Thoracic aorta (tissue), 2 donors: ENCODE measurements at places on chromosomes 1 and 21. TPM values are rescaled to one million over a fixed set of nuclear protein-coding genes. Genes with fewer than 3 reads are reported as not detected.
A peak's percentile ranks its signal among the peaks of the same experiment; 100 is the strongest.

NID1 gene
- total RNA-seq = 95.5 TPM

FNDC5 gene
- 6.2 TPM for total RNA-seq

NVL gene
- 11.6 TPM for total RNA-seq

CCDC181 gene
- 2.9 TPM for total RNA-seq

KRTAP13-1 gene
- total RNA-seq = not detected

- H3K36me3 ChIP-seq = no peaks in the 10 kb centered on the region
- H3K4me1 ChIP-seq = no peaks in the 10 kb centered on the region
- no peak for DNase-seq
Observed at GRCh38 chr1:245488346-245489129, 333.8 kb downstream of the KIF26B start.

DNA sequence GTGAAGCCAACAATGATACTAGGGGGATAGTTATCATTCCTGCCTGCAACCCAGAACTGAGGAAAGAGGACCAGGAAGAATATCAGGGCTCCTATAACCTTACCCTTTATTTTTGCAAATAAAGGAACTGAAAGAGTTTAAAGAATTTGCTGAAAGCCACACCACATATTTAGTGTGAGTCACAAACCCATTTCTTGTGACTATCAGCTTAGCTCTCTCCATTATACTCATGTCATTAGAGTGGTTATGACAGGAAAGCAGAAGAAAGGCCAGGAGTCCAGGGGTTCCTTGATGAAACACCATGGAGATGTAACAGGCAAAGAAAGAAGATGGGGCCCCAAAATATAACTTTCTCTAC is 141.1 kb upstream of the SAMSN1 start:
- no peak overlapping the region for H3K4me3 ChIP-seq
- no peak for DNase-seq
- H3K4me1 ChIP-seq = no peaks in the 10 kb centered on the region

GRCh38 chr1:44660176-44660575 is 14.1 kb downstream of the TMEM53 start:
- no peak overlapping the region for H3K4me3 ChIP-seq
- H3K4me1 ChIP-seq = no peaks in the 10 kb centered on the region
- no peaks in the 10 kb centered on the region for H3K36me3 ChIP-seq
- H3K27me3 ChIP-seq = no peaks in the 10 kb centered on the region

- no peaks in the 10 kb centered on the region for H3K36me3 ChIP-seq
- H3K27ac ChIP-seq = no peak overlapping the region
- no peak for DNase-seq
- H3K4me1 ChIP-seq = no peaks in the 10 kb centered on the region
- H3K4me3 ChIP-seq = no peak overlapping the region
Observed at GRCh38 chr21:25081096-25081495, 526.2 kb downstream of the MRPL39 start.

GRCh38 chr1:116556289-116557006 is 14.4 kb downstream of the CD58 start:
- peak; percentile 28 for DNase-seq
- no peaks in the 10 kb centered on the region for H3K36me3 ChIP-seq
- no peaks in the 10 kb centered on the region for H3K27me3 ChIP-seq
- H3K27ac ChIP-seq = peak overlapping the region; percentile 74

GRCh38 chr1:18398791-18399530 is 81.8 kb upstream of the KLHDC7A start:
- H3K36me3 ChIP-seq = no peaks in the 10 kb centered on the region
- DNase-seq = no peak
- H3K27me3 ChIP-seq = no peaks in the 10 kb centered on the region
- no peak overlapping the region for H3K4me3 ChIP-seq
- H3K4me1 ChIP-seq = no peaks in the 10 kb centered on the region

DNA sequence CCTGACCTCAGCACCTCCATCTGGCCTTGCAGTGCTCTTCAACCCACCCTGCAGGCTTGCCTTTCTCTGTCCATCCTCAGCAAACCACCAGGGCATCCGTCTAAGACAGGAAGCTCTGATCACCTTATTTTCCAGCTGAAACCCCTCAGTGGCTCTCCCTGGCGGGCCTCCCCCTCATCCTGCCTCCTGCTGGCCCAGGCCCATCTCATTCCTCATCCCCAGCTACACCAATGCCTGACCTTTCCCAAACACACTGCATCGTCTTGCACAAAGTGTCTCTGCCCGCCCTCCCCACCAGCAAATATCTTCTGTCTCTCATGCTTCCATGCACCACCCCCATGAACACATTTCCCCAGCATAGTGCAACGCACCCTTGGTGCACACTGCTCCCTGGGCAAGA is 205.0 kb downstream of the TOMM20 start:
- no peaks in the 10 kb centered on the region for H3K36me3 ChIP-seq
- no peak for DNase-seq
- H3K4me3 ChIP-seq = no peak overlapping the region
- H3K27me3 ChIP-seq = no peaks in the 10 kb centered on the region
- no peak overlapping the region for H3K27ac ChIP-seq

DNA sequence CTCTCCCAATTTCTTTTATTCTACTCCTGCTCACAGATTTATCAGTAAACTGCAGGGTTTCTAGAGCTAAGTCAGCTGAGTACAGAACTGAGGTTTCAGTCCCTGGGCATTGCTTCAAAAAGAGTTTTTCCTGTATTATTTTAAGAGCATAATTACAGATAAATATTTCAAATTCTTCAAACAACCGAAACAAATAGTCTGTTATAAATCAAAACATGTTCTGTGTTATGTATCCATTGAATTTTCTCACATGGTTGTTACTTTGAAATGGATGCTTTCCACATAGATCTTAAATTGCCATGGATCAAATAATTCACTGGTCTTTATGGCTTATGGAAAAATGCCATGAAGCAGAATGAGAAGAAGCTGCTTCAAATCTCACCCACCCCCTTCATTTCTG is 64.5 kb downstream of the LRRC8C start:
- no peaks in the 10 kb centered on the region for H3K27me3 ChIP-seq
- H3K4me3 ChIP-seq = no peak overlapping the region
- no peak overlapping the region for H3K27ac ChIP-seq
- peaks cover 14% of the 10 kb centered on the region for H3K4me1 ChIP-seq
- no peak for DNase-seq

- no peak overlapping the region for H3K4me3 ChIP-seq
- H3K36me3 ChIP-seq = peaks cover 21% of the 10 kb centered on the region
Observed at GRCh38 chr1:19785660-19786059, 14.1 kb downstream of the TMCO4 start.

- H3K4me3 ChIP-seq = no peak overlapping the region
- no peak overlapping the region for H3K27ac ChIP-seq
- no peaks in the 10 kb centered on the region for H3K27me3 ChIP-seq
- H3K36me3 ChIP-seq = no peaks in the 10 kb centered on the region
Observed at GRCh38 chr1:97999320-97999719, 78.5 kb upstream of the DPYD start.

DNA sequence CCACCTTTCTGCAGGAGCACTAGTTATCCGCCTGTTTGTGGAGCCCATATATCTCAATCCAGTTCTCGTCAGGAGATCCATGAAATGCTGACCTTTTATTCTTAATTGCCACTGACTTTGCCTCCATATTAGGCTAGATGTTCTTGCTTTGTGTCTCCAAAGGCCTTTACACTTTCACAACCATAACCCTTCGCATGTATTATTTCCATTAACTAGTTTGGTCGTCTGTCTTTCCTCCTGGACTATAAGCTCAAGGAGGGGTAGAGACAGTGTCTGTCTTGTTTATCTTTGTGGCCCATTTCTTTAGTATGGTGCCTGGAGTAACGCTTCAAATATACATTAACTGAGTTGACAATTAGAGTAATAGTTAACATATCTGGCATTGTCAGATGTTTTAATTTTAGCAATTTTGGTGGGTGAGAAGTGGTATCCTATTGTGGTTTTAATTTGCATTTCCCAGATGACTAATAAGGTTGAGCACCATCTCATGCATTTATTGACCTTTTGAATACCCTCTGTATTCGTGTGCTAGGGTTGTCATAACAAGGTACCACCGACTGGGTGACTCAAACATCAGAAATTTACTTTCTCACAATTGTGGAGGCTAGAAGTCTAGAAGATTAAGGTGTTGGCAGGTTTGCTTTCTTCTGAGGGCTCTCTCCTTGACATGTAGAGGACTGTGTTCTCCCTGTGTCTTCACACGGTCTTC is 21.7 kb upstream of the IL12RB2 start:
- H3K27ac ChIP-seq = no peak overlapping the region
- H3K27me3 ChIP-seq = no peaks in the 10 kb centered on the region
- H3K4me1 ChIP-seq = no peaks in the 10 kb centered on the region
- DNase-seq = no peak
- no peak overlapping the region for H3K4me3 ChIP-seq
- H3K36me3 ChIP-seq = no peaks in the 10 kb centered on the region

DNA sequence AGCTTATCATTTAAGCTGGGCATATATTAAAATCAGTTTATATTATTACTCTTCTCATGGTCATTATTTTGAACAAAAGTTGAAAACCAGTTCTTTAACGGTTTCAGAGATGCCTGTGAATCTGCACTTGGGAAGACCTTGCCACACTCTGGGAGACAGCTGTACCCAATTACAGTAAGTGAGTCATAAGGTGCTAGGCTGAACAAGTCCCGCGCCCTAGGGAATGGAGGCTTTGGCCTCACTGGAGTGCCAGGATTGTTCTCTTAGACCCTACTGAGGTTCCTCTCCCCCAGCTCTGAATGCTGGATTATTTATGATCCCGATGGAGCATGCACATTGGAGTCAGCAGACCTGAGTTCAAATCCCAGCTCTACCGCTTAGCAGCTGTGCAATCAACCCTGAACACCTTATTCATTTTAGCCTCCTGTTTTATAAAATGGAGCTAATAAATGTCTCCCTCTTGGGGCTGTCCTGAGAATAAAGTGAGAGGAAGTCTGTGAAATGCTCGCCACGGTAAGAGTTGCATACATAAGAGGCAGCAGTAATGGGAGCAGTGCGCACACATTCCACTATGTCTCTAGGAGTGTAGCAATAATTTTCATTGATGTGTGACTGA is 266.2 kb downstream of the FOXD2 start:
- peaks cover 15% of the 10 kb centered on the region for H3K4me1 ChIP-seq
- H3K4me3 ChIP-seq = no peak overlapping the region
- no peaks in the 10 kb centered on the region for H3K27me3 ChIP-seq
- H3K36me3 ChIP-seq = no peaks in the 10 kb centered on the region
- DNase-seq = no peak
